ENCODE measurements at places on chromosomes 7 and 10.
A peak's percentile ranks its signal among the peaks of the same experiment; 100 is the strongest.

DNA sequence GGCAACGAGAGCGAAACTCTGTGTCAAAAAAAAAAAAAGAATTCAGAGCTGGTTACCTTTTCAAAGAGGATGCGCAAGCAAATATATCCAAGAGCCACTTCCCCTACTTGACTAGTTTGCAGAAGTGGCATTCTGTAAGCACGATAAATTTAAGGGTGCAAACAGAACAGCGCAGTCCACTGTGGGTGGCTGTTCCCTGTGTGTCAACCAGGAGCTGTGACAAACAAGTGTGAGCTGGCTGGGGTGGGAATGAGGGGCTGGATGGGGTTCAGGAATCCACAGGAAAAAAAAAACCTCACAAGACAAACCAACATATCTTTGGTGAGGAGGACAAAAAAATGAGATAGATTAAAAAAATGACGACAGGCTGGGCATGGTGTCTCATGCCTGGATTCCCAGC, 15.9 kb downstream of the GUSB start:
- DNase-seq: no peak

GRCh38 chr10:12561720-12562119, 212.4 kb downstream of the CAMK1D start:
- no peak for DNase-seq

DNA sequence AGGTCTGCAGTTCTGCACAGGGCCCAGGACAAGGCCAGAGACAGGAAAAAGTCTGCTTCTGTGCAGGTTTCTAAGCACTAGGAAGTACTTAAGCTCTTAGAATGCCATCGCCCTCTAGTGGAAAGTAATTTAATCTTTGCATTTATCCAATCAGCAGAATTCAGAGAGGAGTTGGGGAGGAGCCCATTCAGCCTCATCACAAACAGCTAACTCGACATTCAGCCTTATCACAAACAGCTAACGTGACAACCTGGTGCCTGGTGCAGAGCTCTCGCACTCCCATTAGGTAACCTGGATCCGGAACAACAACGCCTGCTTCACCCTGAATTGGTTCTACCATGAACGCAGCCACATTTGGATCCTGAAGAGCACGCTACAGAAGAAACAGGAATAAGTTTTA, 15.2 kb downstream of the OAT start:
- peak; percentile 38 for DNase-seq

GRCh38 chr10:1632141-1632540, 105.2 kb downstream of the ADARB2 start:
- no peak for DNase-seq

GRCh38 chr7:910441-910861, 34.1 kb downstream of the GET4 start:
- no peak for DNase-seq

GRCh38 chr10:16518822-16519221, 2.9 kb downstream of the C1QL3 start:
- DNase-seq: no peak

All from lung (tissue), 17 donors.